Right forelimb (tissue), 1 donor: ENCODE measurements at places on chromosomes 4 and X.
A peak's percentile ranks its signal among the peaks of the same experiment; 100 is the strongest.

- peak; percentile 36 for DNase-seq
Measured at GRCh38 chrX:138191998-138192397, 519.5 kb downstream of the FGF13 start.

- DNase-seq = no peak
Measured at GRCh38 chr4:171025776-171026175, 787.4 kb upstream of the GALNTL6 start.

- peak; percentile 49 for DNase-seq
Measured at GRCh38 chrX:13078739-13079444, 34.5 kb upstream of the FAM9C start.

- no peak for DNase-seq
Measured at GRCh38 chr4:155591738-155592143, 74.9 kb upstream of the GUCY1A1 start.

DNA sequence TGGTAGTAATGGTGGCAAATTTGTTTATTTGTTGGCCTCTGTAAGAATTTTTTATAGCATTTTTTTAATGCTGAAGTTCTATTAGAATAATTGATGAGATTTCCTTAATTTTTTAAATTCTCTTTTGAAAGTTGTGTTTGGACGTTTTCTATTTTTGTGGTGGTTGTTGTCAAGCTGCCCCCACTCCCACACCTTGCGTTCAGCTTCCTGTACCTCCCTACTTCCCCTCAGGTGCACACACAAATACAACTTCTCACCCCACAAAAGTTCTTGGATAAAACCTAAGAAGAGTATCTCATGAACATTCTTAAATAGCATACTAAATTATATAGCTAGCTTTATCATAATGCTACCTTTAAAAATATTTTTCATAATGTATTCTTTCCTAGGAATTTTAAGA, 38.7 kb downstream of the EXOC1 start:
- DNase-seq = no peak

DNA sequence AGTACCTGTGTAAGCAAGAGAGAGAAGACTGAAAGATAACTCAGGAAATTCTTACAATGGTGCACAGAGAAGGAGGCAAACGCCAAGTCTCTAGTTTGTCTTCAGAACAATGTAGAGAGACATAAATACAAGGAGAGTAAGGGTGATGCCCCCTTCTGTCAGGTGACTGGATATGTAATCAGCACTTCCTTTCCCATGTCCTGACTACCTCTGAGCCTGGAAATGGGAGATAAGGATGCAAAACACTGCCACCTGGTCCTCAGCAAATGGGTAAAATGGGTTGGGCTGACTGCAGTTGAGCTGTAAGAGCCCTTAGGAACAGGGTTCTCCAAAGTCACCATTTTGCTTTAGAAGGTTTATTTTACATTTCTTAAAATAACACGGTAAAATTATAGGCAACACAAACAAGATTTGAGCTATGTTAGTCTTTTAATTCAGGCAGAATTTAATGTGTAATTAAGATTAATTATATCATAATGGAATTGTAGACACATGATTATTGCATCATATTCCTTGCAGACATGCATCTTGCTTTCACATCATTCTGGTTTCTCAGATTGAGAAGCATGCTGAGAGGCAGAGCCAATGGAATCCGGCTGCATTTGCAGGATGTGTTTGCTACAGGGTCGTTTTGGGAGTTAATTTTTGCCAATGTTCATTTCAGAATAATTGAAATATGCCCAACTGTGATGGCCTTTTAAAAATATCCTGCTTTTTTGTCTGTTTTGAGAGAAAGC, 37.2 kb upstream of the ARX start:
- DNase-seq = no peak

- DNase-seq = no peak
Measured at GRCh38 chrX:46758163-46758955, 559 bp downstream of the SLC9A7 start.
